ENCODE measurements at places on chromosomes 1 and 21.

DNA sequence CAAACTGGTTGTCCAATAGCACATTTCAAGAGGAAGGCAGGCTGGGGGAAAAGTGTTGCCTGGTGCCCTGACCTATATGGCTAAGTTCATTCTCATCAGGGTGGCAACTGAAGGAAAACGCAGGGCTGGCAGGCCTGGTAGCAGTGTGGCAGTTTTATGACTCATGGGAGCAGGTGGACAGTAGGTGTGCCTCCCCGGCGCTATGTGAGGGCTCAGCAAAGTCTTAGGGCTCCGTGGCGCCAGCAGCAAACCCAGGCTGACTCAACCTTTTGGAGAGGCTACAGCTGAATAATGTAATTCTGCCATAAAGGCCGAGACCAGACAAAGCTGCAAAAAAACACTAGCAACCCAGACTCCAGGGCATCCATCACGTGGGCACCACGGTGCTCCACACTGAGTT, 23.6 kb downstream of the GADD45A start:
- DNase-seq, result no peak

GRCh38 chr1:10187026-10187334, 23.4 kb upstream of the KIF1B start:
- no peak for DNase-seq

DNA sequence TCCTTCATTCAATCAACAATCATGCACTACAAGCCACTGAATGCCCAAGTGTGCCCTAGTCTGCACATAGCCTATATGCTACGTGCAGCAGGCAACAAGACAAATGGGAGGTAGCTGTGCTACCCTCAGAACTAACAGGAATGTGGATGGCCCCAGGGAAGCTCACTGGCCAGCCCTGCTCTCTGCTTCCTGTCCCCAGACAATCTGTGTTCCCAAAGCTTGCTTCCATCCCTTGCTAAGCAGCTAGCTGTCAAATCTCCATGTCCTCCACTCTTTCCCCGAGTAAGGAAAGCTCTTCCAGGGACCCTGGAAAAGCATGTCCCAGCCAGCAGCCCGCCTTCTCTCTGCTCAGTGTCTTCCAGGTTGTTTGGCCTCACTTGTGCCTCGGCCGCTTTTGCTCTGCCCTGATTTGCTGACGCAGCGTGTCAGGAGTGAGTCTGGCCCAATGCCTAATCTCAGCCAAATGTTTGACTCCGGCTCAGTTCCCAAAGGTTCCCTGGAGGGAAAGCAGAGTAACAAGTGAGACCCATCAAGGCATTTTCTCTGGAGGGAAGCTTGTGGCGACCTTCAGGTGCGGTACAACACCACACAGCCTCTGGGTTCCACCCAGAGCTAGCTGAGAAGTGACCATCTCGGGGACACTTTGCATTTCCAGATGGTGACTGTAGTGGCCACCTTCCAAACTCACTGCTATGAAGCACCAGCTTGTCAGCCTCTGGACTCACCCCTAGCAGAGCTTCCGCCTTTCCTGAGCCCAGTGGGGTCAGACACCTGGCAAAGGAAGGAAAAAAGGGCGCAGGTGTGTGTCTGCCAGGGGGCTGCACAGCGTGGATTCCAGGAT, 243.4 kb downstream of the RHOU start:
- no peak for DNase-seq

DNA sequence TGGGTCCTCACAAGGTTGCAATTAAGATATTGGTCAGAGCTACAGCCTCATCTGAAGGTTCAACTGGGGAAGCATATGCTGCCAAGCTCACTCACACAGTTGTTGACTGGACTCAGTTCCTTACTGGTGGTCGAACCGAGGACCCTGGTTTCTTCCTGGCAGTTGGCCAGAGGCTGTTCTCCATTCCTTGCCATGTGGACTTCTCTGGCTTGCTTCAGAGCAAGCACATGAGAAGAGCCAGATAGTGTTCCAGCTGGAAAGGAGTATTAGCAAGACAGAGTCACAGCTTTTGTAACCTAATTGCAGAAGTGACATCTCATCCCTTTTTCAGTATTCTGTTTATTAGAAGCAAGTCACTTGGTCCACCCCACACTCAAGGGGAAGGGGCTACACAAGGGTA, 23.6 kb downstream of the POU2F1 start:
- DNase-seq, result no peak

DNA sequence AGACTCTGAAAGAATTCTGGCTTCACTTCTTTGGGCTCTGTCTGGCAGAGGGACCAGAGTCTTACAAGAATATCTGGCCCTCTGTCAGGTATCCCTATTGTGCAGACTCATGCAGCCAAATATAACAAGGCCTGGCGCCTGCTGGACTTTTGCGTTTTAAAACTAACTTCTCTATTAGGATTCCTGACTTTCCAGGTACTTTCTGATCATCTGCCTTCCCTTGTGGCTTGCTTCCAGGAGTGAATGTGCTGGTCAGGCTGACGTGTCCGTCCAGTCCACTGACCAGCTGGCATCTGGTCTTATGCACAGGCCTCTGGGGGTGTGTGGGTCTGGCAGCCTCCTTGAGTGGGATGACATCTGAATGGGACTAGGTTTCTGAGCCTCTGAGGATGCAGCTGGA, 8.6 kb upstream of the RAB29 start:
- DNase-seq, result no peak

GRCh38 chr1:62355095-62355494, 35.9 kb upstream of the KANK4 start:
- DNase-seq, result no peak

DNA sequence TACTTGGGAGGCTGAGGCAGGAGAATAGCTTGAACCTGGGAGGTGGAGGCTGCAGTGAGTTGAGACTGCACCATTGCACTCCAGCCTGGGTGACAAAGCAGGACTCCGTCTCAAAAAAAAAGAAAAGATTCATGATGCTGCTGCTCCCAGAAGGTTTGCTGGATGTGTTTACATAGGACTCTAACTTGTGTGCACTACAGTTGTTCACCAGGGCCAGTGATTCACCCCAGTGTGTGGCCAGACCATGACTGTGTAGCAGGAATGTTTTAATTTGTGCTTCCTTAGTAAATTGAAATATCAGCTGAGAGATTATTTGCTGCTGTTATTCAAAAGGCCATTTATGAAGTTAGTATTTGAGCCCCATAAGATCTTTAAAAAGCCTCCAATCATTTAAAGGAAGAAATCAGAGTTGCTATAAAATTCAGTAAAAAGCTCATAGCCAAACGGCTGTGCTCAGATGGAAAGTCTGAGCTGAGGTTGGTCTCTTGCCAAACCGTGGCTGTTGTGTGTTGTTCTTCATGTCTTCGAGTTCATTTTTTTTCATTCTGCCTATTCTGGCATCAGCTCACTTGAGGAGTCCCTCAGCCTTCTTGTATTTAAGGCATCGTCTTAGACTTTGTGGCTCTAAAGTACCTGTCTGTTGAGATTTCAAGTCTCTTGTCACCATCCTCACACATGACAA, 18.1 kb upstream of the PGD start:
- peak; percentile 82 for DNase-seq

GRCh38 chr21:18370301-18370700, 33.3 kb downstream of the TMPRSS15 start:
- DNase-seq, result no peak

- no peak for DNase-seq
Measured at GRCh38 chr1:14937288-14937949, 216.1 kb upstream of the TMEM51 start.

DNA sequence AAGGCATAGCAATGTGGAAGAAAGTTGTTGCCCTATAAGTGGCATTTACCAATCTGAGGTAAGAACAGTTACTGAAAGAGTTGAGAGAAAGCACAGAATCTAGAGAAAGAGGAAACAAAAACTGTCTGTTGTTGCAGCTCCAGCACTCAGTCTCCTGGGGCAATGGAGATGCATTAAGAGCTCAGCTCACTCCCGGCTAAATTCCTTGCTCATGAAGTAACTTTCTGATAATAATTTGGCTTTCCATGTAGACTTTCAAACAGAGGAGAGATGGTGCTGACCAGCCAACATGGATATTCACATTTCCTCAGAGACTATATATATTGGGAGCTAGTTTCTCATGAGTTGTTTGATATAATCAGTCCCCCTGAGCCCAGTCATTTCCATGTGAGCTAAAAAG, 135.3 kb downstream of the GDAP2 start:
- no peak for DNase-seq

- peak; percentile 96 for DNase-seq
Measured at GRCh38 chr1:42340093-42340492, 5.1 kb upstream of the FOXJ3 start.

- DNase-seq, result no peak
Measured at GRCh38 chr1:101135526-101135925, 101.3 kb upstream of the S1PR1 start.

- no peak for DNase-seq
Measured at GRCh38 chr1:74587888-74588287, 75.5 kb upstream of the LRRC53 start.

- no peak for DNase-seq
Measured at GRCh38 chr21:41429925-41430491, 4.0 kb downstream of the MX1 start.

DNA sequence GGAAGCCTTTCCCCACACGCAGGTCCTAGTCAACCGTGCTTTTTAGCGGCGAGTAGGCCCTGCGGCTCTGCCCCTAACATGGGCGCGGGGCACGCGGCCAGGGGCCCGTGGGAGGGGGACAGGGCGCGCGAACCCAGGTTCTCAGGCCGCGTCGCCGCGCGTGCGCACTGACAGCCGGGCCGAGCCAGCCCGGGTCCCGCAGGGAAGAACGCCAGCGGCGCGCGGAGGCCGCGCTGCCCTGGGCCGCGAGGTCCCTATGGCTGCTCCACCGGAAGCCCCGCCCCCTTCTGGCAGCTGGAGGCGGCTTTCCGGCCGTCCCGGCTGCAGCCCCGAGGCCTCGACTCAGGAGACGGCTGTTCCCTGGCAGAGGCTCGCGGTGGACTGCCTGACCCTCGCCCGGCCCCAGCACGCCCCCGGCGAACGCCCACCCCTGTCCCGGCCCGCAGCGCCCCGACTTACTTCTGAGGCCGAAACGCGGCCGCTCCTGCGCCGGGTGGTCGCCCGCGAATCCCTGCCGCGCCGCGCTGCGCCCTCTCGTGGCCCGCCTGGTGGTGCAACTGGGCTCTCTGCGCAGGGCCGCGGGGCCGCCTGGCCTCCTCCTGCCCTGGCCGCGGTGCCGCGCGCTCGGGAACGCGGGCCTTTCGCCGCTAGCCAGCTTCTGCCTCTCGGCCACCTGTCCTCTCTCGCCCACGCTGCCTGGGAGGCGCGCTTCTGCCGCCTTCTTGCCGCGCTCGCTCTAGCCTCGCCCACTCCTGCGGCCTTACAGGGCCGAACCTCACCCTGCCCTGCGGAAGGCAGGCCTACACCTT, 16.6 kb upstream of the RIPPLY3 start:
- DNase-seq, result peak; percentile 70

- DNase-seq, result no peak
Measured at GRCh38 chr1:234271243-234271606, 102.0 kb upstream of the COA6 start.

DNA sequence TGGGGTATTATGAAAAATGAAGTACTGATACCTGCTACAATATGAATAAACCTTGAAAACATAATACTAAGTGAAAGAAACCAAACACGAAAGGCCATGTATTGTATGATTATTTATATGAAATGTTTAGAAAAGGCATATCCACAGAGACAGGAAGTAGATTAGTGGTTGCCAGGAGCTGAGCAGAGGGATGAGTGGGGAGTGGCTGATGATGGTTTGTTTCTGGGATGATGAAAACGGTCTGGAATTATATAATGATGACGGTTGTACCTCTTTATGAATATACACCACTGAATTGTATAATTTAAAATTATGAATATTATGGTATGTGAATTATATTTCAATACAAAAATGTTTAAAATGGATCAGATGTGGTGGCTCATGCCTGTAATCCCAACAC, 63.8 kb upstream of the MPC2 start:
- no peak for DNase-seq

DNA sequence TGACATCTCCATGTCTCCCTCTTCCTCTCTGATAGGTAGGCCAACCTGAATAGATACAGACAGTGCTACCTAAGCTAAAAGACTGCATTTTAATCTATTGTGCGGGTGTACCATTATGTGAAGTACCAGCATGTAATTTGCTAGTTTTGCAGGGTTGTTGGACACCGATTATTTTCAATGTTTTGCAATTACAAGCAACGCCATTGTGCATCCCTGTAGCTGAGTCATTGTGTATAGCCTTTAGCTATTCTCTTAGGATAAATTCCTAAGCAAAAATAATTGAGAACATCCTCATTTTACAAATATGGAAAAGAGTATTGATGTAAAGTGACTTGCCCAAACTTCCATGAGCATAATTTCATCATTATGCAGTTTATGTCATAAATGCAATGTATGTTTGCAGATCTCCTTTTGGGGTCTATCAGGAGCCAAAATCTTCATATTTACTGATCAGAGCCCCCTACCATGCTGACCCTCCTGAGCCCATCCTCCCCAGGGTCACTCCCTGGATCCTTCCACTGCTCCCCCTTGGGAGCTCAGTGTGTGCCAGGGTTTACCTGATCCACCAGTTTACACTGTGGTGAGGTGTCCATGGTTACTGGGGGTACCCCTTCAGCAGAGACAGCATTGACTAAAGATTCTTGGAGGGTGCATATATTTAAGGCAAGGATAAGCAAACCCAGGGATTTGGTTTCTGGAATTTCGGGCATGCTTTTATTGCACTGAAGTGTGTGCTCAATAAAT, 80.6 kb downstream of the CCDC185 start:
- DNase-seq, result peak; percentile 14

DNA sequence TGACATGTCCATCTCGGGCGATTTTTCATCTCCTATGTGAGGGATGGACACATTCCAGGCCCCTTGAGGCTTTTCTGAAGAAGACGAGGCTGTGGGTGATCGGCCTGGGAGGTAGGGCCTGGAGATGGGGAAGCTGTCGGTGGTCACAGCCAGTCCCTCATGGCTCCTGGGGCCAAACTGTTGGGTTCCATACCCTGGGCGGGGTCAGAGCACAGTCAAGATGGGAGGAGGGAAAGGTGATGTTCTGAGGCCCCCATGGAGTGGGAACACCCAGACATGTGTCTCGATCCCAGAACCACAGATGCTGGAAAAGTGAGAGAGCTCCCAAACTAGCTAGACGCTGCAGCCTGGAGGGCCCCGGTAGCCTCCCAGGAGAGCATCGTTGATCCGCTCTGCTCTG, 157.5 kb upstream of the C1orf174 start:
- no peak for DNase-seq

GRCh38 chr21:36377391-36377842, 7.8 kb upstream of the CHAF1B start:
- no peak for DNase-seq

DNA sequence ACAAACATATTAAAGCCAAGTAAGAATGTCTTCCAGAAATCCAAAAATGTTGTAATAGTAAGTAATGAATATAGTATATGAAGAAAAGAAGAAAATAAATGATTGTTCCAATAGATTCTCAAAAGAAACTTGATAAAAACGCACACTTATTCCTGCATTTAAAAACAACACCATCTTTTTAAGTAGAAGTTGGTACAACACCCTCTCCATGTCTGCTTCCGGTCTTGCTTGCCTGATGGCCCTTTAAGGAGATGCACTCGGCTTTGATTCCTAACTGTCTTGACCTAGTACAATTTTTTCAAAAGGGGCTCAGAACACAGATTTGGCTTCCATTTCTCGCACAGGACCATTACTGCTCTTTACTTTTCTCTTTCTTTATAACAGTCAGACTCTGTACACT, 9.0 kb downstream of the CLCA1 start:
- no peak for DNase-seq

Measured in bronchial epithelial cell (primary cell).